ENCODE measurements at places on chromosomes 6 and 20.

DNA sequence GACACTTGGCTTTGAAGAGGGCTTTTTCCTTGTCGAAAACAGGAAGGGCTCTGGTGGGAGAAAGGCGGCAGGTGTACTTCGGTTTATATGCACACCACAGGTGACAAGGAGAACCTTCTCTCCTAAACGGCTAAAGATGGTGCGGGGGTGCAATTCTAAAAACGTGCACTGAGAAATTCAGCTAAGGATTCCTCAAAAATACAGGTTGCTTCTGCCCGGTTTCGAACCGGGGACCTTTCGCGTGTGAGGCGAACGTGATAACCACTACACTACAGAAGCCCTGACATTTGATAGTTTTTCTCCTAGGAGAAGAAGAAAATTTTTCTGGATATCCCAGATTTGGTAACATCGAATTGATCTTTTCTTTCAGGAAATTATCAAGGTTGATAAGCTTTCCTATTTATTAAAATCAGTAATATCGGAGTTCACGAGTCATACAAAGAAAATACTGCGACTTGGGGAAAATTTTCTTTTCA lies 32.0 kb downstream of the POM121L2 start:
- DNase-seq = no peak

GRCh38 chr6:150640556-150641209 lies 41.0 kb downstream of the PLEKHG1 start:
- no peak for DNase-seq

DNA sequence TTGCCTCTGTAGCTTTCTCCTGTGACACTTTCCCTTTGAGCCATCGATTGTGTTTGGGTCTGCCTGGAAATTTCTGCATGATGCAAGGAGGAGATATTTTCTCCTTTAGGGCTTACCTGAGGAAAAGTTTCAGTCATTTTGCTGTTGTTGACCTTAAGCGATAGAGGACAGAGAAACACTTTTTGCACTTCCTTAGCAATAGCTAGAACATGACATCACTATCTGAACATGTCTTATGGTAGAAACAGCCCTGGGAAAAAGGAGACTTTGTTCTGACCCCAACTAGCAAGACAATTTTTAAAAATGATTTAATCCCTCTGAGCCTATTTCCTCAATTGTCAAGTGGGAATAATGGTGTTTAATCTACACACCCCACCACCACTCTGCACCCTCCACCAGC lies 9.7 kb upstream of the FILIP1 start:
- DNase-seq = no peak

DNA sequence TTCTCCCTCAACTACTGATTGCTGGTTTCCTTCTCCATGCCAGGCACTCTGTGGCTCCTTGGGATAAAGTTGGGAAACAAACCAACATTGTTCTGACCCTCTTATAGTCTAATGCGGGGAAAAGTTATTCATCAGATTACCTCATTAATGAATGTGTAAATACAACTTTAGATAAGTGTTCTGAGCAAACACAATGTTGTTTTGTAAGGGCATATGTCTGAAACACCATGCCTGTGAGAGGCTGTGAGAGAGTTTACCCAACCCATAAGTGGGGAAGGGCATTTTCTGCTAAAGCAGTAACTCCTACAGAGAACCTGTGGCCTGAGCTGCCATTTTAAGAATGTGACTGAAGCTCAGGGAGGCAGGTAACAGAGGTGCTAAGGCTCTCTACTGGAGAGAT lies 283.5 kb downstream of the KHDC1L start:
- no peak for DNase-seq

- no peak for DNase-seq
Measured at GRCh38 chr6:165664559-165665383, 1.7 kb upstream of the PDE10A start.
